AG08395 (cell line): ENCODE measurements at places on chromosomes 11 and 22.

DNA sequence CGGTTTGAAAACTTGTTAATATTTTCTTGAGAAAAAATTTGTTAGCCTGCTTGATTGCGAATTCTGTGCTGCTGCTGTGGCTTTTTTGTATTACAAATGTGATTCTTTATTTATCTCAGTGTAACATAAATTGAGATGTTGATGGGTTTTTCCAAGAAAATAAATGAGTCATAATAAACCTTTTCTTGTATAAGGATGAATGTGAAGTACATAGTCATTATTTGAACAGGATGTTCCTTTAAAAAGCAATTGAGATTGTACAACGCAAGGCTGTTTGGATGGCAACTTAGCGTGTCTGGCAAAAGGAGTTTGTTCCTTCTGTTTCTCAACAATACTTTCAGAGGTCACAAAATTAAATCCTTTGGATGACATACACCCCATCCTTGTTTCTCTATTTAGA is 24.6 kb upstream of the CARD18 start:
- DNase-seq: no peak

DNA sequence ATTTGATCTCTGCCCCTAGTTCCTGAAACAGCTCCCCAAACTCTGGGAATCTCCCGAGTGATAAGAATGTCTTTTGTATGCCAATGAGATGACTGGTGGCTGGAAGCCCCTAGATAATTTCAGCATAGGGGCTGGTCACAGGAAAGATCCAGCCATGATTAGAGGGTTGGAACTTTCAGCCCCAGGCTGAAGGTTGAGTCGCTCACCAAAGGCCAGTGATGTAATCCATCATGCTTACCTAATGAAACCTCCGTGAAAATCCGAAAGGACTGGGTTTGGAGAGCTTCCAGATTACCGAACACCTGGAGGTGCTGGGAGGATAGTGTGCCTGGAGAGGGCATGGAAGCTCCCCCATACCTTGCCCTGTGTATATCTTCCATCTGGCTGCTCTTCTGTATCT is 26.0 kb downstream of the LRRC32 start:
- no peak for DNase-seq

DNA sequence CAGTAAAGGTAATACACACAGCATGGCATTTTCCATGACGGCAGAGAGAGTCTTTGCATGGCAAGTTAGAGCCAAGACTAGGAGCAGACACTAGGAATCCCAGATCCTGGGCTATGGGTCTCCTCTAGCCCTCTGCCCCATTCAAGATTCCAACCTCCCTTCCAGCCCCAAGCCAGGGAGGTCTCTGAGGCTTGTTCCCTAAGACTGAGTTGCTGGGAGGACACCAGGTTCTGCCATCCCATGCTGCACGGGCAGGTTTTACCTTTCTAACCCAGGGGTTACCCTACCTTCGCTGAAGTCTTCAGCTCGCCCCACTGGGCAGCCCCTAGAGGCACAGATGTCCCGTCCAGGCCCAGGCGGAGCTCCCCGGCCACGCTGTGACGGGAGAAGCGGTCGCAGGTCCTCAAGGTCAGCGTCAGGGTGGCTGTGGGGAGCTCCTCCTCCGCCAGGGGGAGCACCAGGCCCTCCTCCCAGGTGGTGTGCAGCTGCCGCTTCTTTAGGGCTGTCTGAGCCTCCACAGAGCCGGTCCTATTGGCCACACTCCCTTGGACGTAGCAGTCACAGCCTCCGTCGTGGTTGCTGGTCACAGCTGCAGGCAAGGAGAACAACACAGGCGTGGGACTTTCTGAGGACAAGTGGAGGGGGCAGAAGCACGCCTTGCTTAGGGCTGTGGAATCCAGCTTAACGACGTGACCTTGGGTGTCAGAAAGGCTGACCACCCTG is 33.8 kb downstream of the SYT13 start:
- DNase-seq: peak; percentile 84

GRCh38 chr11:85718991-85719807 is 33.2 kb upstream of the CCDC89 start:
- peak; percentile 97 for DNase-seq

GRCh38 chr22:46021577-46021976 is 44.6 kb upstream of the WNT7B start:
- DNase-seq: no peak

DNA sequence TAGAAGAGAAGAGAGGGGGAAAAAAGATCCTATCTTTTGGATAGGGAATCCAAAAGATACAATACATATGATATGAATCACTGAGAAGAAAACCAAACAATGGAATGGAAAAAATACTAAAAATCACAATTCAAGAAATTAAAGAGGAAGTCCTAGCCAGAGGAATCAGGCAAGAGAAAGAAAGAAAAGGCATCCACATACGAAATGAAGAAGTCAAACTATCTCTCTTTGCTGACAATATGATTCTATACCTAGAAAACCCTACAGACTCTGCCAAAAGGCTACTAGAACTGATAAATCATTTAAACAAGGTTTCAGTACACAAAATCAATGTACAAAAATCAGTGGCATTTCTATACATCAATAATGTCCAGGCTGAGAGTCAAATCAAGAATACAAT is 91.4 kb downstream of the EFCAB6 start:
- no peak for DNase-seq

DNA sequence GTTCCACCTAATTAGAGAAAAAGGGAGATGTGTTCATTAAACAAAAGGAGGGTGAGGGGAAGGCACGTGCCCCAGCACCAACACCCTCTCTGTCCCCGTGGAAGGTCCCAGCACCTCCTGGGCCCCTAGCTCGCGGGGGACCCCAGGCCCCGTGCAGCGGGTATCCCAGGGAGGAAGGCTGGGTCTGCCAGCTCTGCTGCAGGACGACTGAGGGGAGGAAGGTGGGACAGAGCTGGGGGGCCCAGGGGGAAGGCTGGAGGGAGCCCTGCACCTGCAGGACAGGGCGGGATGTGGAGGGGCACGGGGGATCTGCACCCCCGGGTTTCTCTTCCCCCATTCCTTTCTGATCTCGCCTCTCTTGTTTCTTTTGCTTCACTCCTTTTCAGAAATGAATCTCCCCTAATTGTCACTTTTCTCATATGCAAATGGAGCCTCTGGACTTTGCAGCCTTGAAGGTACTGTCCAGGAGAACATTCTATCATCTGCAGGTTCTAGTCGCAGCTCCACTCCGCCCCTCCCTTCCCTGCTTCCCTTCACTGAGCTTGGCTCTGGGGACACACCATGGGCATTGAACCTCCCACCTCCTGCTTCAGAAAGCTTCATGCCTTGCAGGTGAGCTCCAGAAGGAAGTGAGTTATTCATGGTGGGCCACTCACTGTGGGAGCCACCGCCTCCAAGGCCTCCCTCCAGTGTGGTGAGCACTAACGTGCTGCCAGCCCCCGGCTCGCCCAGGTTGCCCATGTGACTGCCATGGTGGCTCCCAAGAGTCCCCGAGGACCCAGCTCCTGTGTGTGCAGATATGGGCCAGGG is 111.0 kb downstream of the ST3GAL4 start:
- no peak for DNase-seq

- no peak for DNase-seq
Measured at GRCh38 chr11:73091521-73092305, 50.4 kb downstream of the FCHSD2 start.

GRCh38 chr11:117180661-117181585 is 2.4 kb downstream of the SIDT2 start:
- peak; percentile 60 for DNase-seq

DNA sequence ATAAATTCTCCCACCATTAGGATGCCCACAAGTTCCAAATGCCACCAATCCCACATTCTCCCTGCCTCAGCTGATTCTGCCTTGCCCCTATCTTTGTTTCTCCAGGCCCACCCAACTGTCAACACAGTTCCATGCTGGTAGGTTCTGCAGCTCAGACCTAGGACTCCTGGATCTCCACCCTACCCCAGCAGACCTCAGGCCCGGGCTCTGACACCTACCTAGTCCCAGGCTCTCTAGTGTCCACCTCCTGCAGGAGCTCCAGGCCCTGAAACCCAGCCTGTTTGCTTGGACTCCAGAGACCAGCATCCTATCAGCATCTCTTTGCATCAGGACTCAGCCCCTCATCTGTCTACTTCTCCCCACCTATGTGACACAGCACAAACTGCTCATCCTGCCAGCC is 86.5 kb downstream of the PDE2A start:
- DNase-seq: no peak

- no peak for DNase-seq
Measured at GRCh38 chr11:110230377-110230776, 66.0 kb downstream of the RDX start.

DNA sequence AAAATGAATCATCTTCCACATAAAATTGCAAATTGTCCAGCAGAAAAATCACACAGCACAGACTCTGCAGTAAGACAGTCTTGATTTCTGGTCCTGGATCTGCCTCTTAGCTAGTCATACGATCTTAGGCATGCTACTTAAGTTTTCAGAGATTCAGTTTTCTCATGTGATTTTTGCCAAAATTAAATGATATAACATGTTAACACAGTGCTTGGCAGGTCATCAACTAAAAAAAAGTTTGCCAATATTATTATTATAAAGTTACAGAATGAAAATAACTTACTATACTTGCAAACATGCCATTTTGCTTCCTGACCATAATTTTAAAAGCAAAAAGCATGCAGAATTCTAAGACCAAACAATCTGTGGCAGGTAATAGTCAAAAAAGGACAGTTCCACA is 15.1 kb downstream of the RAB30 start:
- no peak for DNase-seq

DNA sequence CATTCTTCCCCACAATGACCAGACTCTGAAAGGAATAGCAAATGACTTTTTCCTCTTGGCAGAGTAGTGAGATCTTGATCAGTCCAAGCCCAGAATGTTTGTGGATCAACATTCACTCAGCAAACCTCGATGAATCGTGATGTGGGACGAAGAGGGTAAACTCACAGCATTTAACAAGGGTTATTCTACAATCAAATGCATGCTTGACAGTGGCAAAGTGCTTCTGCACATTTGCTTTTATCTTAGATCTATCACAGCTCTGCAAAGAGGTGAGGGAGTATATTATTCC is 31.8 kb downstream of the TMPRSS5 start:
- DNase-seq: no peak

DNA sequence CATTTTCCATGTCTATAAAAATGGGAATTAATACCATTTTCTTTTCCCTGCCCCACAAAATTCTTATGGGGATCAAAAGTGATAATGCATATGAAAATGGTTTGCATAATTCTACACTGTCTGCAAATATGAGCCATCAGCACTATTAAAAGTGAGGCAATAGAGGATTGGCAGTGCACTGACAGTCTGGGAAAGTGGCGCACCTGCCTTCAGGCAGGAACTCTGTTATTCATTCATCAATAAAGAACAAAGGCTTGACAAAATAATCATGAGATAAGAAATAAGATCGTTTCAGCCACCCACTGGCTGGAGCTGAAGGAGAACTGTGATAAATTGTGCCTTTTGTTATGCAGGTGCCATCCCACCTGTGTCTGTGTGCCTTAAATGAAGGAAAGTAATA is 49.5 kb downstream of the ARFGAP2 start:
- DNase-seq: no peak

GRCh38 chr11:117919341-117919740 is 9.9 kb downstream of the TMPRSS13 start:
- no peak for DNase-seq

GRCh38 chr11:128151780-128152179 is 435.6 kb downstream of the ETS1 start:
- DNase-seq: no peak

DNA sequence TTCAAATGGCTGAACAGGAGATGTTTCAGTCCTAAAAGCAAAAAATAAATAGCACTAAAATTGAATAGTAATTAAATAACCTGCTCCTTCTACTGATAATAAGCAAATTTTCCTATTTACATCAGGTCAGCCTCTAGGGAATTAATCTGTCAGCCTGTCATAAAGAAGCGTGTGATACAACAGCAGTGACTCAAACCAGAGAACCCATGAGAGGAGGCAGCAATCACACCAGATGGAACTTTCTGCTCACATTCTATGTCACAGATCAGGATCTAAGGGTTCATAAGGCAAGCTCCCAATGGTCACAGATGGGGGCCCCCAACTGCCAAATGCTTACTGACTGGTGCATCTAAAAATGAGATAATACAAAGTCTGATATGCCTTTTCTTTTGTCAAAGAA is 41.1 kb downstream of the RBFOX2 start:
- DNase-seq: peak; percentile 40

DNA sequence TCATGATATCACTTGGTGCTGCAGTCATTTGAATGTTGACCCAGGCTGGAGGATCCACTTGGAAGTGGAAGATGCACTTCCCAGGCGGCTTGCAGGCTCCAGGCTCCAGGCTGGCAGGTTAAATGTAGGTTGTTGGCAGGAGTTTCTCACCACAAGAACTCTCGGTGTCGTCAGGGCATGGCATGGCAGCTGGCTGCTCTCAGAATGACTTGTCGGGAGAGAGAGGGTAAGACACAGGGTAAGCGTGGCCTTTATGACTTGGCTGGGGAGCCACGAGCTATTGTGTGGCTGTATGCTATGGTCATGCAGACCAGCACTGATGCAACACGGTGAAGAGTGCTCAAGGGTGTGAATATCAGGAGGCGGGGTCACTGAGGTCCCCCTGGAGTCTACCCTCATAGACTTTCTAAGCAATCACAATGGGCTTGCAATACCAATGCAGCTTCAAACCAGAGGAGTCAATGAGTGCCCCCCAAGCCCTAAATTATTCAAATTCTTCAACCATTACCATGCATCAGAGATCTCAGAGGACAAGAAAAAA is 1027.7 kb downstream of the OPCML start:
- no peak for DNase-seq

- DNase-seq: no peak
Measured at GRCh38 chr22:26339755-26340154, 89.3 kb upstream of the ASPHD2 start.

- DNase-seq: no peak
Measured at GRCh38 chr11:17531071-17531600, 13.1 kb downstream of the USH1C start.

GRCh38 chr22:46148816-46149511 is 1.4 kb upstream of the PPARA start:
- DNase-seq: no peak

GRCh38 chr11:69732910-69733309 is 29.1 kb upstream of the FGF19 start:
- DNase-seq: no peak

GRCh38 chr22:40220316-40221054 is 42.8 kb downstream of the TNRC6B start:
- no peak for DNase-seq

DNA sequence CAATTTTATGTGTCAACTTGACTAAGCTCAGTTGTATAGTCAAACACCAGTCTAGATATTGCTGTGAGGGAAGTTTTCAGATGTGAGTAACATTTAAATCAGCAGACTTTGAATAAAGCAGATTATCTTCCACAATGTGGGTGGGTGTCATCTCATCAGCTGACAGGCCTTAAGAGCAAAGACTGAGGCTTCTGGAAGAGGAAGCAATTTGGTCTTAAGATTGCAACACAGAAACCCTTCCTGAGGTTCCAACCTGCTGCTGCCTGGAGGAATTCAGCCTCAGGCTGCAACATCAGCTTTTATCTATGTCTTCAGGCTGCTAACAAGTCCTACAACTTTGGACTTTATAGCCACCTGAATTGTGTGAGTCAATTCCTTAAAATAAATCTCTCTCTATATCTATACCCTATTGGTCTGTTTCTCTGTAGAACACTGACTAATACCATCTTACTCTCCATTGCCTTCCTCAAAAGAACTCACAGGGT is 277.2 kb upstream of the PLET1 start:
- DNase-seq: no peak
